Cortex of kidney (tissue), 1 donor: ENCODE measurements at places on chromosomes 12 and 14.

- no peak for DNase-seq
These were observed 289.8 kb upstream of the RTL1 start for GRCh38 chr14:101193106-101193844.

DNA sequence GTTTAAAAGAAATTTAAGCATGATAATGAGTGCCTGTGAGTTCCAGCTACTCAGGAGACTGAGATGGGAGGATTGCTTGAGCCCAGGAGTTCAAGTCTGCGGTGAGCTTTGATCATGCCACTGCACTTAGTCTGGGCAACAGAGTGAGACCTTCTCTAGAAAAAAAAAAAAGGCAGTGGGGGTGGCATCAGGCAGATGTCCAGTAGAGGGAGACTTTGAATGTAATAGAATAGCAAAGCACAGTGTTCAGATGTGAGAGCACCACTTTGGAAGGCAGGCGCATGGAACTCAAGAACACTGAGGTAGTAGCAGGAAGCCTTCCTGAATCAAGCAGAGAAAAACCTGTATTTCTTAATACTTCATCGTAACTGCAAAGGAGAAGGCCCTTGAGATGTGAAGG is 394.5 kb upstream of the GARIN6 start:
- no peak for DNase-seq

DNA sequence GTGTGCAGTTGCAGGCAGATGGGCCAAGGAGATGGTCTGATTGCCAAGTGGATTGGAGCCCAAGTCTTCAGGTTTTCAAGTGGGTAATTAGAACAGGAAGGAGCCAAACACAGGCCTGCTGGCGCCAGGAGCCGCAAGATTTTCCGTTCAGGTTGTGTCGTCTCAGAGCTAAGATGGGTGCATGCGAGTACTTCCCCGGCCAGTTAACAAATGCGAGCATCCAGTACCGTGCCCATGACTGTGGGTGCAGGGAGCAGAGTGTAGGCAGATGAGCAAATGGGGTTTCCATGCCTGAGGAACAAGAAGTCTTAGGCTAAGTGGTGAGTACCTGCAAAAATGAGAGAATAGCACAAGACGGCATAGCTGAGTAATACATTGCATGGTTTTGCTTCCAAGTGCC is 90.5 kb downstream of the CHST11 start:
- DNase-seq = no peak

GRCh38 chr12:74021937-74022336 is 515.7 kb upstream of the ATXN7L3B start:
- no peak for DNase-seq

GRCh38 chr12:80187660-80188090 is 88.3 kb downstream of the OTOGL start:
- no peak for DNase-seq

GRCh38 chr14:21771671-21772070 is 98.1 kb upstream of the OR4E1 start:
- no peak for DNase-seq
